Right lobe of liver (tissue), 6 donors: ENCODE measurements at places on chromosomes 6 and 20.

GRCh38 chr6:126337323-126337722, 2.6 kb upstream of the CENPW start:
- DNase-seq: no peak

- no peak for DNase-seq
Observed at GRCh38 chr6:45803071-45803470, 212.6 kb downstream of the CLIC5 start.

GRCh38 chr6:71675386-71675785, 211.0 kb upstream of the RIMS1 start:
- DNase-seq: no peak

- DNase-seq: no peak
Observed at GRCh38 chr6:20873425-20874190, 339.4 kb downstream of the CDKAL1 start.

DNA sequence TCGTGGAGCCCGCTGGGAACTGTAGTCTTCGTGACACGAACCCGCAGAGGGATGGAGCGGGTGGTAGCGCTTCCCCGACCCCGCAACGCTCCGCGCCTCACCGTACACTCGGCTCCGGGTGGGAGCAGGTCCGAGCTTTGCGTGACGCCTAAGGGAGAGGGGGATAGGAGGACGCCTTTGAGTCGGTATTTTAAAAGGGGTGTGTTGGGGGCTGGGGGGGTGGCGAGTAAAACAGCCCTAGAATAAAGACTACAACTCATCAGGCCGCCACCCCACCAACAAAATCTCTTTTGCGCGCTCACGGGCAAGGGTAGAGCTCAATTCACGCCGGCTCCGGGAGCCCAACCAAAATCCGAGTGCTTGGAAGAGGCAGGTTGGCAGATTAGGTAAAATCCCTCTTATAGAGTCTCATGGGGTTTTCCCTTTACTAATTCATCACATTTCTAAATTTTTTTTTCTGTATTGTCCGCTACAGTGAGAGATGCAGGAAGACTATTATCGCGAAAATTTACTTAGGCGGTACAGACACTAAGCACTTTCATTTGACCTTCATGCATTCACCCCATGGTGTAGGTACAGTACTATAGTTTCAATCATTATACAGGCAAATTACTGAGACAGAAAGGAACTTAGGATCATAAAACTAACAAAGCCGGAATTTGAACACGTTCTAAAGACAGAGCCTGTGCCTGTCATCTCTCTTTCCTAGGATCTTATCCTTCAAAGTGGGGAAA, 706 bp upstream of the SNX14 start:
- no peak for DNase-seq

- DNase-seq: no peak
Observed at GRCh38 chr20:32416206-32416605, 58.1 kb downstream of the ASXL1 start.

DNA sequence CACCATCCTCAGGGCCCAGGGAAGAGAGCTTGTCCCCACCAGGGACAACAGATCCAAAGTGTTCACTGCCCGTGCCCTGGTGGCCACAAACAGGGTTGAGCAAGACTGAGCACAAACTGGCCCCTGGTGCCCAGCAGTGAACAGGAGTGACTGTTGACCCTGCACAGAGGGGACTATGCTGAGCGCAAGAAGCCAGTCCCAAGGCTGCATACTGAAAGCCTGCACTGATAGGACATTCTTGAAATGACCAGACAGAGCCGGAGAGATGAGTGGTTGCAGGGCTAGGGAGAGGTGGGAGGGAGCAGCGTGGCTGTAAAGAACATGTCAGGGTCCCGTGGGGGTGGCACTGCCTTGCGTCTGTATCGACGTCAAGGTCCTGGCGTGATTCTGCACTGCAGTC, 2.9 kb upstream of the FNDC11 start:
- DNase-seq: no peak

- DNase-seq: no peak
Observed at GRCh38 chr6:29530671-29531310, 28.7 kb downstream of the UBD start.

GRCh38 chr6:151300267-151300991, 60.7 kb downstream of the AKAP12 start:
- no peak for DNase-seq

DNA sequence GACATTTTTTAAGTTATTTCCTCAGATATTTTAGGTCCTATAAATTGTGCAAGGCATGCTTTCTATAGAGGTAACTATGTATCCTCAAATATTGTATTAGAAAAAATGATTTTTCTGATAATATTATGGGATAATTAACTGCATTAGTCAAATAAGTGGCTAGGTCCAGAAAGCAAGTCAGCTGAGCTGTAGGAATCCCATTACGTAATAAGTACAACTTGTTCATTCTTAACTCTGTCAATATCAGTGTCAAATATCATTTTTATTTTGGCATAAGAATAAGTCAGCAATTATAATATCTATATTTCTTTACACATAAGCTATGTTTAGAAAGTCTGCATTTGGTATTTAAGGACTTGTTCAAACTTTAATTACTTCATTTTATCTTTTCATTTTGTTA, 830.9 kb upstream of the GJE1 start:
- no peak for DNase-seq

DNA sequence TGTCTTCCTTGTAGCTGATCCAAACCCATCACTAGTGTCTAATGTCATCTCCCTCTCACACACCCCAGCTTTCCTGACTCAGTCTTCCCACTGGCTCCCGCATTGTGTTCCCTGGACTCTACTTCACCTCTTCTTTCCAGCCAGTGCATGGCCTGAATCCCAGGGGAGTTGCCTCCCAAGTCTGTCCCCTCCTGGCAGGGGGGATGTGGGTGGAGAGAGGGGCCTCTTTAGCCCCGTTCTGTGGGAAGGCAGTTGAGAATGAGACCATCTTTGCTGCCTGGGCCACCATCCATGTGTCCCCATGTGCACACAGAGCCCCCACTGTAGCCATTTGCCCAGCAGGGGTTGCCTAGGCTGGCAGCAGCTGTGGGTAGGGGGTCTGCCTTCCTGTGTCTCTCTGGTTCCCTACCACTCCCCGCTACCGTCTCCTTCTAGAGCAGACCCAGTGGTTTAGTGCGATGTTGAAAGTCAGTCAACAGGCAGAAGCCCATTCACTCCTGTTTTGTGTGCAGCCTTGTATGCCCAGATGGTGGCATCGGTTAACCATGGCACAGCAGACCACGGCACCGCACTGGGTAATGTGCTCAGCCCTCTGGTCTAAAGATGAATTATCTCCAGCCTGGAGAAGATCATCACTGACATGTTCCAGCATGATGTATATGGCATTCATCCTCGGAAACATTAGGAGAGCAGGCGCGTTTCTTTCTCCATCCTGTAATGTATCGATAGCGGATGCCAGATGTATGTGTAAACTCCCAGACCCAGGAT, 178.8 kb upstream of the SNX9 start:
- DNase-seq: no peak

DNA sequence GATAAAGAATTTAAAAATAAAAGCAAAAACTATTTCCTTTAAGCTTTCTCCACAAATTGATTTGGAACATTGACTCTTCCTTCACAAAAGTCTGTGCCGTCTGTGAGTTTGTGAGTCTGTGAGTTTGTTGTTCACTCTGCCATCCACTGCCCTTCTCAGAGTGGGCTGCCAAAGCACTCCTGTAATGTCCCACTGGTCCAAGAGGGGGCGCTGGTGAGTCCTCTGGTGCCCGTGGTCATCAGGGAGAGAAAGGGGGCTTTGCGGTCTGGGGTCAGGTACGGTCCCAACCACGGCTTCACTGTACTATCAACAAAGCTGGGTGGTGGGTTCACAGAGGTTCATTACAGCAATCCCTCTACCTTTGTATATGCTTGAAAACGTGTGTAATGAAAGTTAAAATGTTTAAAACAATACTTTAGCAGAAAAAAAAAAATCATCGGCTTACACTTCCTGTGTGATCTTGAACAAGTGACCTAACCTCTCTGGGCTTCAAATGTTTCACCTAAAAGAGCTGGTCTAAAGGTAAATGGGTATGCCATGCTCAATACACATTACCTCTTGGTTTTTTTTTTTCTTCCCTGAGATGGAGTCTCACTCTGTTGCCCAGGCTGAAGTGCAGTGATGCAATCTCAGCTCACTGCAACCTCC, 5.6 kb upstream of the ANKRD60 start:
- no peak for DNase-seq

- no peak for DNase-seq
Observed at GRCh38 chr6:133948472-133948871, 4.6 kb upstream of the TBPL1 start.

- no peak for DNase-seq
Observed at GRCh38 chr6:74742793-74743508, 462.9 kb downstream of the COL12A1 start.

DNA sequence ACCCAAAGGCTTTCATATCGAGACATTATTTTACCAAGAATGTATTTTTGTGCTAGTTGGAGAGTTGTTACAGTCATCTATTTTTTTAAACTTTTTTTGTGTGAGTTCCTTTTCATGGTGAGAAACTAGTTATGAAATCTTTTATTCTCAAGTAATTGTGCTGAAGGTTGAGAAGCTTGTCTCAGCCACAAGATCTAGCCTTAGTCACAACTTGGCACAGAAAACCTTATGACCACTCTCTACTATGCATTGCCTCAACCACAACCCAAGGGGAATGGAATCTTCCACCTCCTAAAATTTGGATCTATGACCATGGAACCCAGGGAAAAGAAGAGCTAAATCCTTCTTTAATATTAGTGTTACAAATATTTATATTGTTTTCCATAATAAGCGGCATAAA, 58.5 kb downstream of the HS3ST5 start:
- no peak for DNase-seq

DNA sequence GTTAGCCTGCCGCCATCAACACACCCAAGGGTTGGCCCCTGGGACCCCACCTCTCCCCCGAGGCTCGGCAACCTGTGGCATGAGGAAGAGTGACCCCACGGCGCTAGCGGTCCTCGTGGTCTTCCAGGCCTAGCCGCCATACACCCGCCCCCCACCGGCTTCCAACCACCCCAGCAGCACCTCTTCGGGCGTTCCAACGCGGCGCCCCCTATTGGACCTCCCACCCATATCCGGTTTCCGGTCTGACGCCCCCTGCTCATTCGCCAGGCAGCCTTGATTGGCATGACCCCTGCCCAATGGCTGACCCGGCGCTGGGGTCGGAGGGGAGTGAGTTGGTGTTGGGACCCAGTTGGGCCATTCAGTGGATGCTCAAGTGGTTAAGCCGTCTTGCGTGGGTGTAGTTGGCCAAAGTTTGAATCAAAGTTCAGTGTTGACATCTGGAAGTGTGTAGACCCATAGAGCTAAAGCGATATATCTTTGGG, at the start of gene GNAS-AS1:
GNAS-AS1 (minus strand) TSS at position 210 of the 482 bp plus-strand sequence.
- DNase-seq: peak; percentile 71

DNA sequence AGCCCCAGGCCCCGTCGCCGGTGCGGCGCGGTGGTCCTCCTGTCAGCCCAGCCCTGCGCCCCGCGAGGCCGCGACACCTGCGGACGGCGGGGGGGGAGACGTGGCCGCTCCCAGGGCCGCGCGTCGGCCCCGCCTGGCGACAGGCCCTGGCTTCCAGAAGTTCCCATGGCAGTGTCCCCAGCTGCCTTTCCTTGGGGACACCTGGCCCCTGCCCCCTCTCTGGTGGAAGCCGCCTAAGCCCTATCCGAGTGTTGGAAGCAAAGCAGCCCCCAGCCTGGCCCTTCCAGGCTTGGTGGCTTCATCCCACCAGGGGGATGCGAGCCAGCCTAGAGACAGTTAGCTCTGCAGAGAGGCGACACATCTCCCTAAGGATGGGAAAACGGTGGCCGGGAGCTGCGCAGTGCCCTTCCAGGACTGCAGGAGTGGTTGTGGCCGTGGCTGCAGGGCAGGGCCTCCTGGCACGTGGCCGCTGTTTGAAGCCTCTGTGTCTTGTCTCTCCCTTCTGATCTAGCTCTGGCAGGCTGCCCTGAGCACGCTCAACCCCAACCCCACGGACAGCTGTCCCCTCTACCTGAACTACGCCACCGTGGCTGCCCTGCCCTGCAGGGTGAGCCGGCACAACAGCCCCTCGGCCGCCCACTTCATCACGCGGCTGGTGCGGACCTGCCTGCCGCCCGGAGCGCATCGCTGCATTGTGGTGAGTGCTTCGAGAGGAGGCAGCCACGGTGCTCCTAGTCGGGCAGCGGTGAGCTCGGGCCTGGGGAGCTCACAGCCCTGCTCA, 816 bp downstream of the NPEPL1 start:
- DNase-seq: no peak

DNA sequence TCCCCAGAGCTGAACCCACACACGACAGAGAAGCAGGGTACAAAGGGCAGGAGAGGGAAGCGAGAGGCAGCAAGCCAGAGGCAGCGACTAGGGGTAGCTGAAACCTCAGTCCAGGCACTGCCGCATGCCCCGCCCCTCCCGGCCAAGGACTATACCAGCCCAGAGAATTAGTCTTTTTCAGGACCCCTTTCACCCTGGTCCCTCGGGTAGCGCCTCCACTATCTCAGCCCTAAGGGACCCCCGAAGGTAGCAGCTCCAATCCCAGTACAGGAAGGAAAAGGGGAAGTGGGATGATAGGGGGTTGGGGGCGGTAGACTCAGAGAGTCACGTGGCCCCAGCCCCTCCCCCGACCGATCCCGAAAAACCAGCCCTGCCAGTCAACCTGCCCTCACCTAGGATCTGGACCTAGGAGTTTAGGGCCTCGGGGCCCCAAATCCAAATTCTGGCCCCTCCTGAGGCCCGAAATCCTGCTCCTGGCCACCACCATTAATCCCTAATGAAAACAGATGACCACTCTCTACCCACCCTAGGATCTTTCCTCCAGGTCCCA, 1.3 kb downstream of the RGL2 start:
- DNase-seq: peak; percentile 80

- DNase-seq: no peak
Observed at GRCh38 chr6:154307696-154308425, 48.7 kb downstream of the IPCEF1 start.

- DNase-seq: no peak
Observed at GRCh38 chr6:63516186-63516944, 55.9 kb upstream of the LOC128125822 start.

GRCh38 chr6:14354919-14355572, 237.5 kb downstream of the CD83 start:
- DNase-seq: peak; percentile 25

GRCh38 chr6:97790926-97791590, 508.0 kb upstream of the MMS22L start:
- DNase-seq: no peak

GRCh38 chr20:32664678-32665159, 9.0 kb downstream of the C20orf203 start:
- no peak for DNase-seq
